ENCODE measurements at places on chromosomes 5 and 9.

GRCh38 chr9:69885931-69886330, 65.3 kb downstream of the CFAP95 start:
- DNase-seq: no peak

DNA sequence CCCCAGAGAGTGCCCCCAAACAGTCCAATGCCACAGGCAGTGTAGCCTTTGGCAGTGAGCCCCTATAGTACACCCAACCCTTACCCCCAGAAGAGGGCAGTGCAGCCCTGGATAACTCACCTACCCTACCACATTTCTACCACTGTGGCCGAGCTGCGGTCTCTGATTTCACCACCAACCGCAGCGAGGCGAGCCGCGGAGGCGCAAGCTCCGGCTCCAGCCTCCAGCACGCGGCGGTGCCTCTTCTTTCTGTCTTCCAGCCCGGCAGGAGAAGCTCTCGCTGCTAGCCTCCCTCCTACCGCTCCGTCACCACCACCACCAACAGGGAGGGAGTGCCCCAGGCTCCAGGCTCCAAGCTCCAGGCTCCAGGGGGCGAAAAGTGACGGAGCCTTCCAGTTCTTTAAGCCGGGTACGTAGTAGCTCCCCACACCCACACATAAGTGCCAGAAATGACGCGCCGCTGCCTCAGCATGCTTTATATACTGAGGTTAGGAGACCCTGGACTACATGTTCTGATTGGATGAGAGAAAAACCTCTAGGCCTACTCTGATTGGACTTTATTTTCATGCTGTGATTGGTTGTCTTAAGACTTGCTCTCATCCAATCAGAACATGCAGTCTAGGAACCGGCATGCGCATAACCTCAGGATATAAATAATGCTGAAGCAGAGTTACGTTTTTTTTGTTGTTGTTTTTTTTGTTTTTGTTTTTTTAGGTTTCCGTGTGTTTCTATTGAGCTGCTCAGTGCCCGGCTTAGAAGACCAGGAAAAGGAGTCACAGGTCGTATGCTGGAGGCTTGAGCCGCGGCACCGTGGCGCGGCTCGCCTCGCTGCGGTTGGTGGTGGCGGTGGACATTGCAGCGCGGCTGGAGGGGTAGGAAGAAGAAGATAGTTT, at the start of gene PCAT7:
Gene PCAT7 (plus strand): TSS at position 645 of the 893 bp plus-strand sequence.
- DNase-seq: no peak

GRCh38 chr5:15966651-15967050, 212.9 kb downstream of the MARCHF11 start:
- DNase-seq: no peak

- DNase-seq: no peak
Measured at GRCh38 chr9:19471737-19472648, 63.2 kb downstream of the ACER2 start.

- no peak for DNase-seq
Measured at GRCh38 chr9:82404881-82405280, 416.3 kb downstream of the SPATA31D1 start.

GRCh38 chr5:140982083-140982716, 15.9 kb downstream of the PCDHAC2 start:
- DNase-seq: no peak

DNA sequence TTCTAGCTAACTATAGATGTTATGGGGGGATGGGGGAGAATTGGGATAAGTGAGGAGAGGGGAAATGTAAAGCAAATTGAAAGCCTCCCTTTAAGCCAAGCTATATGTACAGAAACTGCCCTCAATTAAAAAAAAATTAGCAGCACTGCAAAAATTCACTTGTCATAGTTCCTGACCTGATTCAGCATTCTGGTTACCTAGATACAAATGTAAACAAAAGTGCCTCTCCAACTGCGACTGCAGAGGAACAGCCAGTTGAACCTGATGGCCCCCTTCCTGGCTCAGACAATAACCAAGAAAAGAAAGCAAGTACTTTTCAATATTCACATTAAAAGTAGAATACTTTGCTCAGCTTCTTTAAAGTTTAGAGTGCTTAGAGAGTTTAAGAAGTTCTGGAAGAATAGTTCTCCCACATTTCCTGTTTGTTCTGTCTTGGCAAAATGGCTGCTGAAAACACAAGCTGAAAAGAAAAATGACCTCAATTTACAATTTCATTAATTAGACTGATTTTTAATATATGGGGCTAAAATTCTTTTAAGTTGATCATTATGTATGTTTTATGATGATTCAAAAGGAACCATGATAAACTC, 1.5 kb downstream of the FAM81B start:
- no peak for DNase-seq

DNA sequence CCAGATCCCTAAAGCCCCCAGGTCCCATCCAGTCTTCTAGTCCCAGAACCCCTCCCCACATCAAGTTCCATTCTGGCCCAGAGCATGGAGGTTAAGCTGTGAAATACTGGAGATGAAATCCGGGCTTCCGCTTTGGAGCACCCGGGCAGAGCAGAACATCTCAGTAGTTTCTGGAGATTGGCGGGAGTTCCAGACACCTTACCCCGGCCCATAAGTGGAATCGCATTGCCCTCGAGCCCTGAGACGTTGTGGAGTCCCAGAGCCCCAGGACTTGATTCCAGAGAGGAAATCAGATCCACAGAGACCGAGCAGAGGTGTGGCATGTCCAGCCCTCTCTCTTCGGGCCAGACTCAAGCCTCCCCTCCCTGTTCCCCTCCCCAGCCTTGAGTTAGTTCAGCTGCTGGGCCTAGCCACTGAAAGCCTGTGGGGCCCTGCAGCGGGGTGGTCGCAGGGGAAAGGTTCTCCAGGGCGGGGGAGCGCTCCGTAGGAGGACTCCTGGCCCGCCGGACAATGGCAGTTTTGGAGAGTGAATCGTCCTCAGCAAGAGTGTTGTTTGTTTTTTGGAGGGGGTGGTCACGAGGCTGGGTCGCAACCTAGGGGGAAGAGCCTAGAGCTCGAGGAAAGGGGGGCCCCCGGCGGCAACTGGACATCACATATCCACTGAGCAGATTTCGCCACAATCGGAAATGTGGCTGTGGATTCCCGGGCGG, 1.0 kb upstream of the PAX5 start:
- no peak for DNase-seq

- DNase-seq: no peak
Measured at GRCh38 chr5:154197801-154198491, 7.4 kb downstream of the GALNT10 start.

- DNase-seq: no peak
Measured at GRCh38 chr9:112757282-112757883, 6.8 kb downstream of the SNX30 start.

DNA sequence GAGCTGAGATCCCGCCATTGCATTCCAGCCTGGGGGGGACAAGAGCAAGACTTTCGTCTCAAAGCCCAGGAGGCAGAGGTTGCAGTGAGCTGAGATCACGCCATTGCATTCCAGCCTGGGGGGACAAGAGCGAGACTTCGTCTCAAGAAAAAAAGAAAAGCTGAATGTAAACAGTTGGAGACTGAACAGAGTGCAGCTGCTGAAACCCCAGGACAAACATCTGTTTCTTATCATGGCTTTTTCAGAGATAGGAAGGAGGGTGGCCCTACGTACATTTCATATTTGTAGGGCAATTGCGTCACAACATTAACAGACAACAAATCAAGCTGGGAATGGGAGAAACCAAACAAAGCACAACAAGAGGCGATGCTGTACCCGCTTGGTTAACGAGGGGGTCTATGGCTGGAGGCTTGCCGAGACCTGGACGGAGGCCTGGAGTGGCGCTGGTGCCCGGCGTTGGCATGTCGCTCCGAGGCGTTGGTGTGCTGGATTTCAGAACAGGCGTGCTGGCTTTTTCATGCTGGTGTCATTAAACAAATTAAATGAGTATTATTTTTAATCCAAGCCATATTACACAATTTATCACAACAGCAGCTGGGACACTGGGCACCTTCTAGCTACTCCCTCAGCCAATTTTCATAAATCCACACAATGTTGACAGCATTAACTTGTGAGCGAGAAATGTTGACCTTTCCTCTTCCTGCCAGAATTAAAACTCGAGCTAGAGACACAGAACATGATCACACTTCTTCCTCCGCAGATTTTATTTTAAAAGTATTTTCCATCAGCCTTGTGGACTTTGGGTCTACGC, 76.1 kb downstream of the TLE1 start:
- DNase-seq: no peak

DNA sequence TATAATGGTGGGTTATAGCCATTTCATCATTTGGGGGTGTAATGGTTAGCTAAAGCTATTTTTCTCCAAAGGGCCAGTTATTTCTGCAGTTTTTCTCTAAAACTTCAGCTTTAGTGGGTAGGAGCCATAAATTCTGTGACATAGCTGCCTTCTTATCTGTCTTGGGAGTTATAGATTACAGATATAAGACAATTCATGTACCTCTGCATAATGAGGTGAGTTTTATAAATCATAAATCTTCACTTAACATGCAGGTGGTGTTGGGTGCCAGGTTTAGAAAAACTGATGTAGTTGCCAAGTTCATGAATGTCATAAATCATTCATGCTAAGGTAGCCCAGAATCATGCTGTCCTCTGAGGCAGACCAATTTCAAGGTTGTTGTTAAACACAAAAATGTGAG, 10.0 kb upstream of the HSPA9 start:
- no peak for DNase-seq

GRCh38 chr5:155983954-155984353, 343.0 kb upstream of the SGCD start:
- no peak for DNase-seq

- DNase-seq: no peak
Measured at GRCh38 chr9:1871626-1872419, 143.3 kb upstream of the SMARCA2 start.

DNA sequence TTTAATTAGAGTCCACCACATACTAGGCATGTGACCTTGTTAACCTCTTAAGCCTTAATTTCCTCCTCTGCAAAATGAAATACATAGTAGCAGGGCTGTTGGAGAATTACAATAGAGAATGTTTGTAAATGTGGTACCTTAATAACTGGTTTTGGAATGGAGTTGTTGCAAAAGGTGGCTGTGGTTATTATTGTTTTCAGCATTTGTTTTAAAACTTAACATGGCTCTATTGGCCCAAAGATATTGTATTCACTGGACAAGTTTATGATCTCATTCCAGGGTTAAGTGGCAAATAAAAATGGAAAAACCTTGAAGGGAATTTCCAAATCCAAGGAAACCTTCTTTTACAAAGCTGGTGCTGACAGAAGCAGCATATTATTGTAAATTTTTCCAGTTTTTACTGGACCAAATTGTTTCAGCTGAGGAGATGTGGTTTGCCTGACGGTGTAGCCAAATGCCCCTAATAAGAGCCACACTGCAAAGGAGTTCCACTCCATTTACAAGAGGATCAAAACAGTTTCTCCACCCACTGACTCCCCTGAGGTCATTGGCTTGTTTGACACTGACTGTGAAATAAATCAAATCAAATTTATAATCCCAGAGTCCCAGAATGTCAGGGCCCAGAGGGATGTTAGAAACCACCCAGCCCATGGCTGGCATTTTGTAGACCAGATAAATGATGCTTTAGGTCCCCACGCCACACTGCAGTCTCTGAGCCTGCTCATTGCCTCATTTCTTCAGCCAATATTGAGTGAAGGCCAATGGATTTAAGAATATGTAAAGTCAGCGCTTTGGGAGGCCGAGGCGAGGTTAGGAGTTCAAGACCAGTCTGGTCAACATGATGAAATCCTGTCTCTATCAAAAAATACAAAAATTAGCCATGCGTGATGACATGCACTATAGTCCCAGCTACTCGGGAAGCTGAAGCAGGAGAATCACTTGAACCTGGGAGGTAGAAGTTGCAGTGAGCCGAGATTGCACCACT, 45.2 kb downstream of the ADRA1B start:
- DNase-seq: no peak

GRCh38 chr5:134003817-134004625, 754 bp downstream of the VDAC1 start:
- DNase-seq: no peak

GRCh38 chr9:105993116-105993854, 298.9 kb downstream of the TMEM38B start:
- DNase-seq: no peak

DNA sequence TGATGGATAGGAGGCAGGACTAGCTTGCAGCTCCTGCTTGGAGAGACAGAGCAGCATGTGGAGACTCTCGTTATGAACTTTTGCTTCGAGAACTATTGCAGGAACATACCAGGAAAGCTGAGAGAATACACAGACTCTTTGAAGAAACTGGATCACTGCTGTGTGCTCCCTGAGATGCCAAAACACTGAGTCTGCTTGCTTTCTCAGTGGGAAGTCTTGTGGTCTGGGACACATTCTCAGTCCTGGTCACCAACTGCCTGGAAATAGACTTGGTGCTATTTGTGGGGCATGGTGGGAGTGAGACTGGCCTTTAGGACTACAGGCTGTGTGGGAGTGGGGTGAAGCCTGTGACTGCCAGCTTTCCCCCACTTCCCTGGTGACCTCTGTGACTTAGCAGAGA, 252.6 kb downstream of the MED10 start:
- no peak for DNase-seq

GRCh38 chr5:172002310-172002709, 4.1 kb downstream of the FBXW11 start:
- DNase-seq: no peak

DNA sequence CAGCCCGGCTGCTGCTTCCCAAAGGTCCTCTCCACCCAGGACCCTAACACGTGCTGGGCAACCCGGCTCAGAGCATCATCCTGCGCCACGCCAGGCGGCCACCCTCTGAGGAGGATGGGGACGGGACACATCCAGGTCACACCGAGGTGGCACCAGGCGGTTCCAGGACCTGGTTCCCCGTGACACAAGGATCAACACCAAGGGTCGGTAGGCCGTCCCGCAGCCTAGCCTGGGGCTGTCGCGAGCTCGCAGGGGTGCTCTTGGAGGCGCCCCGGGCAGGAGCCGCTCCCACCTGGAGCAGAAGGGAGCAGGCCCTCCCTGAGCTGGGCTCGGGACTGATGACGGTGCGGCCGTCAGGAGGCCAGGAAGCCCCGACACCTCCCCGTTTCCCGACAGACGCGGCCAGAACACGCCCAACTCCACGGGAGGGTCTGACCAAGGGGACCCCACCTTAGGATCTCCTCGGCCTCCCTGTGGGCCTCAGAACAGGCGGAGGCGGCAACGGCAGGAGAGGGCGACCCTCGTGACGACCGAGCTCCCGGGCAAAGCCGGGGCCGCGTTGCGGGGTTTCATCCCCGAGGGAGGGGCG, 6.3 kb downstream of the EXD3 start:
- DNase-seq: no peak

DNA sequence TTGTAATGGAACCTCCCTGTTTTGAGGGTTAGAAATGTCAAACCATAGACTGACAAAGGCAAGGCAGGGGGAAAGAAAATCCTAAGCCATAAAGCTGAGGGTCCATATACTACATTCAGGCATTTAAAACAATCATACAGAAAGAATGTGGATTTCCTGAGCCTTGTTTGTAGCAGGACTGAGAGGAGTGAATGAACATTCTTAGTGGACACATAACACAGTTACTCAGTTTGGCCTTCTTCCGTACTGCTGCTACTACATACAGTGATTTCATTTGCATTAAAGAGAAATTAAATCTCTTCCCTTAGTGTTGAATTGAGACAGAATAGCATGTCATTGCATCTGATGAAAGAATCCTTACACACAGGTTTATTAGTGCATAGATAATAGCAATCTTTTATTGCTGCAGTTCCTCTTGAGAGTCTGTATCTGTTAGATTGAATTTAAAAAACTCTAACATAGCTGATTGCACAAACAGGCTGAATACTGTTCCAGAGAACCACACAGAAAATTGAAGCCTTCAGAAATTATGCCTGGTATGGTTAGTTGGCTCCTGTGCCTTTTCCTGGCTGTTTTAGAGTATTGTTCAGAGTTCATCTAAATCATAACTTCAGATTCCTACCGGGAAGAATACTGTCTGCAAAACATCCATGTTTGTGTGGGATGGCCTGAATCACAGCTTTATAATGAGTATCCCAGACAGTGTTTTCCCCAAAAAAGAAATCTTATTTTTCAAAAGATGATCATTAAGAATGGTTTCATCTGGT, 2.0 kb upstream of the MTX3 start:
- no peak for DNase-seq

Data from cortex of kidney (tissue), 1 donor.